ENCODE measurements at places on chromosomes 1 and 21. TPM values are rescaled to one million over a fixed set of nuclear protein-coding genes. Genes with fewer than 3 reads are reported as not detected.

RYR2 gene
- polyA plus RNA-seq = 1.2 TPM

RLF gene
- 29.4 TPM for polyA plus RNA-seq

DCST2 gene
- 3.2 TPM for polyA plus RNA-seq

- DNase-seq = no peak
Measured at GRCh38 chr1:41615981-41616380, 131.5 kb upstream of the EDN2 start.

DNA sequence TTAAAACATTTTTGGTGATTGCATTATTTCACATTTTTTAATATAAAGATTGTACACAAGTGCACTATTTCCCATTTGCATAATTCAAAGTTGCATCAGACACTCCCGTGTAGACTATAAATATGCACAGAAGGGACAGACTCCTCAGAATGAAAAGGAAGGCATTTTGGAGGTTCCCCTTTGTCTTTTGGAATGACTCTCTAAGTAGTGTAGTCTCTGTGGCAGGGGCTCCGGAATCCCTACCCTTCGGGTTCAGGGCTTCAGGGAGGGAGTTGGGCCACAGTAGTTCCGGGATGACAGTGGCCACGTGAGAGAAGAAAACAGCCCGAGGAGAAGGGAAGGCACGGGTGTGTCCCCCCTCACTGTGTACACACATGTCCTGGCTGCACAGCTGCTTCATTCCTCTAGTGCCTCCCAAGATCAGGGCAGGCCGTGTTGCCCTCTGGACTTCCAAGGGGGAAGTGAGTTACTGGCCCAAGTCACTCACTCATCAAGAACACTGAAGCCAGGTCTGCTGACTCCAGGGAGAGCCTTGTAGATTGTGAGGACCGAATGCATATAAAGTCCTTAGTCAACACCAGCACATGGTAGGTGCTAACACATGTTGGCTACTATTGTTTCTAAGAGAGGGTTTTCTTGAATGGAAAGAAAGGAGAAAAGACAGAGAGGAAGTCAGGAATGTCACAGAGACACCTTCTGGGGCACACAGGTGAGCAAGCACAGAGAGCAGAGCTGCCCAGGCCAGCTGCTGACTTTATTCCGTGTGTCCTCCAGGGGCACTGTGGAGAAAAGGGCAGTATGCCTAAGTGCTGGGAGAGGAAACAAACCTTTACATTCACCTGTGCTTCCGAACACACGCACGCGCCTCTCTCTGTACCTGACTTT, 39.8 kb downstream of the LHX4 start:
- no peak for DNase-seq

DNA sequence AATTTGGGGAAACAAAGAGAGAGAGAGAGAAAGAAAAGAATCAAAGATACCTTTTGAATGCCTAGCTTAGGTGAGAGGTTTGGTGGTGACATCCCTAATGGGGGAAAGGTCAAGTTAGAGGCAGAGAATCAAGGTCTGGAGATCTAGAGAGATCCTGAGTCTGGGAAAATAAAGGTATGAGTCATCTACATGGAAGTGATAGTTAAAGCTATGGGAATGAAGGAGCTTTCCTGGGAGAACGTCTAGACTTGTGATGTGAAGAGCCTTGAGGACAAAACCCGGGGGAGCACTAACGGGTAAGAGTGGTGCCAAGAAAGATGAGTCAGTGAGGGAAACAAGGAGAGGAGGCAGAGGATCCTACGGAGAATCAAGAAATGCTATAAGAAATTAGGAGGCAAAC, 110.8 kb upstream of the RUNX1 start:
- no peak for DNase-seq

DNA sequence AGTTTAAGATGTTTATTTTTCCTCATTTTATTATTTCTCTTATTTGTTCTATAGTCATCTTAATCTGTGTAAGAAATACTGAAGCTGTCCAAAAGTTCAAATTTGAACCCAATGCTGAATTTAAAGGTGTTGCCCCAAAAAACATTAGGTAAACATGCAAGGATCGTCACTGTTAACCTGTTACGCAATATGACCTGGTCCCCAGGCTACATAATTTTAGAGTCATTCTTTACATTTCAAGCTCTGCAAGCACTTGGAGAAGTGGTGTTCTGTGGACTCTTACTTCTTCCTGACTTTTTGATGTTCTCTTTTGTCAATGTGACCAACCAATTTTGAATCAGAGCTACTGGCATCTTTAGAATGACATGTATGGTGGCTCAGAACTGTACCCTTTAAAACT, 106.0 kb downstream of the CLIC6 start:
- no peak for DNase-seq

- no peak for DNase-seq
Measured at GRCh38 chr1:195733826-195734225, 874.4 kb downstream of the KCNT2 start.
